ENCODE measurements at places on chromosomes 7 and 10.

GRCh38 chr10:117094856-117095255 lies 43.2 kb downstream of the VAX1 start:
- no peak for DNase-seq

GRCh38 chr7:132406039-132406438 lies 170.2 kb downstream of the PLXNA4 start:
- no peak for DNase-seq

- no peak for DNase-seq
Observed at GRCh38 chr10:26690731-26691475, 6.6 kb upstream of the PDSS1 start.

GRCh38 chr7:96397936-96398598 lies 76.2 kb upstream of the SLC25A13 start:
- peak; percentile 24 for DNase-seq

DNA sequence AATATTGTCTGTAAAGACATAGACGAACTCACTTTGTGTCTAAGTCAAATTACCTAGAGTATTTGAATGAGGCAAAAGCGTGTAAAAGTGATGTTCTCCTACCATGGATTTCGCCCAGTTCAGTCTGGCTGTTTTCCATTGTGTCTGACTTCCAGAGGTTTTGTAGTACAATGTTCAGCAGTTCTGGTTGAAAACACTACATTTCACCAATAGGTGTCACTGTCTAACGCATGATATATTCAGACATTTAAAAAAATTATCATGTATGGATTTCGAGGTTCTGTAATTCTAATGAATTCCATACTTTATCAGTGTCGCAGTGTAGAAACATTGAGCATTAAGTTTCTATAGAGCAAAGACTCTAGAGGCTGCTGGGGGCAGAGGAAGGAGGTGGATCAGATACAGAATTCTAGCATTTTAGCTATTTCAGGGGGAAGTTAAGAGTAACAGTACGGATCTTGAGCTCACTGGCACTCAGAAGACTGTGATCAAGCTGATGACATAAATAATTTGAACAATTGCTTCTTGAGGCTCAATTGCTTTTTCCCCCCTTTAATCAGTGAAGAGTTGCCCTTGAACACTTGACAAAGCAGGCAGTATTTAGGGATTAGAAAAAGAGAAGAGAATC lies 196.9 kb upstream of the RHOBTB1 start:
- DNase-seq, result peak; percentile 64

GRCh38 chr10:29987471-29987870 lies 71.9 kb downstream of the JCAD start:
- DNase-seq, result peak; percentile 63

GRCh38 chr7:2258661-2259365 lies 16.8 kb downstream of the NUDT1 start:
- no peak for DNase-seq

DNA sequence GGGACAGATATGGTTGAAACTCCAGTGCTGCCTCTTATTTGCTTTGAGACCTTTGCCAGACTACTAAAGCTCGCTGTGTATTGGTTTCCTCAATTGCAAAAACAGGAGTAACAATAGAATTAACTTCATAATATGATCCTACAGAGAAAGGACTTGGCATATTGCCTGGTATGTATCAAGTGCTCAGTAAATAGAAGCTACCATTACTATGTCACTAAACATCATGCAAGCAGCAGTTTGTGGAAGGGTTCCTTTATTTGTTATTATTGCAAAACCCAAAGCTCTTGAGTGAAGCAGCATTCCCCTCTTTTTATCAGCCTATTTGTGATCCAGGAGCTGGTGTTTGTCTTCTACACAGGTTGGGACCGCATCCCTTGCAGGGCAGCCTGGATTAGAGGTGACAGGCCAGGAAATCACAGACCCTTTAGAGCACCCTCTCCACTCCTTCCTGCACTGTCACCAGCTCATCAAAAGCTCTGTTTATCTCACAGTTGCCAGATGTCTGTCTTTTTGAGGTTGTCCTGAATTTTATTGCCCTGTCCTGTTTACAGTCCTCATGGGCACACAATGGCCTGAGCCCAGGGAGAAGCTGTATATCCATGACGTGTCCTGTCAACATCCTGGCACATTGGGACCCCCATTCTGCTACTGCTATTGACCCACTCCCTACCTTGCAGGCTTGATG lies 121.5 kb downstream of the SNX10 start:
- DNase-seq, result no peak

DNA sequence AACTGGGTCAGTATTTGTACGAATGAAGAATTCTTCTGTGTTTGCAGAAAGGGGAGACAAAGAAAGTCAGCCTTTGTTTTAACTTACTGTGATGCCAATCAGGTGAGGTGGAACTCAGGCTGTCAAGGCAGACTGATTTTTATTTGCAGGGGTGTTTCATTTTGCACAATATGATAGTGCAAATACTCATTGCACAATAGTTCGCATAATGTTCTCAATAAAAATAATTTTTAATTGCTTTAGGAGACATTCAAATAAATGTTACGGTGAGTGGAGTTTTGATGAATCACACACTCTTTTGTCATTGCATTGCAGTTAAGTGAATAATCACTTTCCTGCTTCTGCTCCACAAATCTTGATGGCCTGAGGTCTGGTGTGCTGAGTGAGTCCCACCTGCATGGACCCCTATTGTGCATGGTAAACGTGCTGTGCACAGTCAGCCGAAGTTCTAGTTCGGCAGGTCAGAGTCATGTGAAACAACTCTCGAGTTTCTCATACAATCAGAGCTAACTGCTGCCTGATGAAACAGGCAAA lies 141.3 kb upstream of the FZD8 start:
- peak; percentile 32 for DNase-seq

Data from iris pigment epithelial cell (primary cell).